ENCODE measurements at places on chromosomes 6 and 20.

- DNase-seq = no peak
These were observed 164.7 kb upstream of the CENPW start for GRCh38 chr6:126175251-126175650.

- no peak for DNase-seq
These were observed 813.5 kb downstream of the QKI start for GRCh38 chr6:164227952-164228522.

DNA sequence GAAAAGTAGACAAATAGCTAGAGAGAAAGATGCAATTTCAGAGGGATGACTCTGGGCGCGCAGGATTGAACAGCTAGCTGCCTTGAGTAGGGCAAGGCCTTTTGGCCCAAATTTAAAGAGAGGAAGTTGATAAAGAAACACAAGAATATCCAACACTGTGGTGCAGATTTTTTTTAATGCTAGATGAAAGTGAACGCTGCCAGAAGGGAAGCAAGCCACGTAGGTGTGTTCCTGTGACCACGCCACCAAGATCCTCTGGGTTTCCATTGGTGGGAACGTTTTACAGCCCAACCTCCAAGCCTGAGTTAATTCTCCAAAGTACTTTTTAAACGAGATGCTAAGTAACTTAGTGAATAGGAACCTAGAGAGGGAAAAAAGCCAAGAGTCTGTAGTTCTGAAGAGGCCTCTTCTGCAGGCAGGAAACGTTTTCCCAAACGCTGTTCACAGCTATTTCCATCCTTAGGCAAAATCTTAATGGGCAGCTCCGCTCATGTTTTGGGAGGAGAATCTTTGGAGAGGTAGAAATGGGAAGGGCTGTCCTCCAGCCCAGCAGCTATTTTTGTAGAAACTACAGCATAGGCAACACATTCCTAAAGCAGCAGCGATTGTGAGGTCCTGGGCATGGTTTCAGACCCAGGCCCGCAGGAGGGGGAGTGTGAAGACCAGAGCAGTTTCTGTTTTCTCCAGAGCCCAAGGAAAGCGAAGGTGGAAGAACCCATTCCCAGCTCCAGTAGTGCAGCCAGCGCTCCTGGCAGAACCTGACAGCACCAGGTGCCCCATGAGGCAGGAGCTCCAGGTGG, 8.2 kb downstream of the LY86 start:
- no peak for DNase-seq

DNA sequence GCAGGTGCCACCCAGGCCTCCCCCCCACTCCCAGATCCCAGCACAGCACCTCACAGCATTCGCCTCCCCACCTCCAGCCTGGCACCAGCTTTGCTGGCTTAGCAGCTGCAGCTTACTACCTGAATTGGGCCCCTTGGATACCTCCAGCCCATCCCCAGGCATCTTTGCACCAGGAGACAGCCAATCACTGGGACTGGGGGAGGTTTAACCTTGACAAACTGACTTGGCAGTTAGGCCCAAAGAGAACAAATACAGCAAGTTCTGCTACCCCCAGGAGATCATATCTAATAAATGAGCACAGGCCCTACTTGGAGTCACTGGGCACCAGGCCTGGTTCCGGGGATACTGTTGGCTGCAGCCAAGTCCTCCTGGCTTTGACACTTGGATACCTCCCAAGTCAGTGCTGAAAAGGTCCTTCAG, 8.8 kb downstream of the PDRG1 start:
- no peak for DNase-seq

- DNase-seq = no peak
These were observed 170.3 kb upstream of the TAB2 start for GRCh38 chr6:149147195-149147594.

GRCh38 chr6:111478749-111479148, 4.3 kb downstream of the REV3L start:
- DNase-seq = peak; percentile 73

DNA sequence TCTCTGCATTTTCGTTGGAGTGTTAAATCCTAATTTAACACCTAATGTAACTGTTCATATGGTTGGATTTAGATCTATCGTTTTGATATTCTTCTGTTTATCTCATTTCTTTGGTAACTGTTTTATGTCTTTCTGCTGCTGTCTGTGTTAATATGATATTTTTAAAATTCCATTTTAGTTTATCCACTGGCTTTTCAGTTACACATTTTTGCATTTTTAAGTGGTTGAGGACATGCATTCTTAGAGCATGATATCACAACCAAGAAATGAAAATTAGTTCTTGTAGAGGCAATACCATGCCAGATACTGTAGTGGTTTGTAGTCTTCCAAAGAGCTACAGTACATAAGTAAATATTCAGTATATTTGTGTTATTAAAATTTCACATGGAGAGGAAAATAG, 58.6 kb downstream of the LIN28B start:
- DNase-seq = no peak

DNA sequence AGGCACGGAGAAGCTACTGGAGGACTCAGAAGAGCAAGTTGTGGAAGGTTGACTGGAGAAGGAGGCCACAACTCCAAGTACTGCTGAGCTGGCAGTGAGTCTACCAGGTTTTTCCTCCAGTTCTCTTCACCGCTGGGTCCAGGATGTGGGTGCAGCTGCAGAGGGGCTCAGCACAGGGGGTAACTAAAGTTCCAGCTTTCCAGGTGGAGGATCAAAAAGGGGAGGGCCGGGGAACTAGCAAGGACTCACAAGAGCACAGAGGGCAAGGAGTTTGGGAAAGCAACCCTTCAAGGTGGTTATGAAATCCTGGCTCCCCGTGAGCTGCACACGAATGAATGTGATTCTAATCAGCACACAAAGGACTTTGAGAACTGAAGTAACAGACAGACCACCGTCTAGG, 194.2 kb upstream of the GMDS start:
- no peak for DNase-seq

- DNase-seq = no peak
These were observed 62.4 kb downstream of the TENT5A start for GRCh38 chr6:81690073-81690472.

- DNase-seq = no peak
These were observed 31.6 kb upstream of the LAMA4 start for GRCh38 chr6:112286010-112286409.

DNA sequence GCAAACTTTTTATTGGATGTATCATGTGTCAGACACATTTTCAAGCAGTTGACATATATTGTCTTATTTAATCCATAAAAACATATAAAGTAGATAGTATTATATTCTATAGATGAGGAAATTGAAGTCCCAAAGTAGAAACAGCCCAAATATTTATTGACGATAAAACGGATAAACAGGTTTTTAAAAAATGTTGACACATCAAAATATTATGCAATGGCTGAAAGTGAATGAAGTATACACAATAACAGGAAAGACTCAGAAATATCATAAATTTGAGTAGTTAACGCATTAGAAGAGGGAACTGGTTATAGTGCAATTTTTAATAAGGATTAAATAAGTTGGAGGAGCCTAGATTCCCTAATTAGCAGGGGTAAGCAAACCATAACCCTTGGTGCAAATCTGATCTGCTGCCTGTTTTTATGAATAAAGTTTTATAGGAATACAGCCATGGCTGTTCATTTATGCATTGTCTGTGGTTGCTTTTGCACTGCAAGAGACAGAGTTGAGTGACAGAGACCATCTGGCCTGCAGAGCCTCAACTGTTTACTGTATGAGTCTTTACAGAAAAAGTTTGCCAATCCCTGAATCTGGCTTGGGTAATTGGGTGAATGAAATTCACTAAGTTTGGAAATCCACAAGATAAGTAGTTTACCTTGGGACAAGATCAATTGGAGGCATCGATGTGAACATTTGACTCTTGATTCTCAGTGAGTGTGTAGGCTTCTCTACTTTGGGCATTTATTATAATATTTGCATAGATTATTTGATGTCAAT, 50.6 kb upstream of the EXOC2 start:
- no peak for DNase-seq

- DNase-seq = peak; percentile 22
These were observed 26.5 kb upstream of the ZFAND3 start for GRCh38 chr6:37793067-37793466.

GRCh38 chr6:117346142-117346930, 79.4 kb downstream of the ROS1 start:
- no peak for DNase-seq

DNA sequence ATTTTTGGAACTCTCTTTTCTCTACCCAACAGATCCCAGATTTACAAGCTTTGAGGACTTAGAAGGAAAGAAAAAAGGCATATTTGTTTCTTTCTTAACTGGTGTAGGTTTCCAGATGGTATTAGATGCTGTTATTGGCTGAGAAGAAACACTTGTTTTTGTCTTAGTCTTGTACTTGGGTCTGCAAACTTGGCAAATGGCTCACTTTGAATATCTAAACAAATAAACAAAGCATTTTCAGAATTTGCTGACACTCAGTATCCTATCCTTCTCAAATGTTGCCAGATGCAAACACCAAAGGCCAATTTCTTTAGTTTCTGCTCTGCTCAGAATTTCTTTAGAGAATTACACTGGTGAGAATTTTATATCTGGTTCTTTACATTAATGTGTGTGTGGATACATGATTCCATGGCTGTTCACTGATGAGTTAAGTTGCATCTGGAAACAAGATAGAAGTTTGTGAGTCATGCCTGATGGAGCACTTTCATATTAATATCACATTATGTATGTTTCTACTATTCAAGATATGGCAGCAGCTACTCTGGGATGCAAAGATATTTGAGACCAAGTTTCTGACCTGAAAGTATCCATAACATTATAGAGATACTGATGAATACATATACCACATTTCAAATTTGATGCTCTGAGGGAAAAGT, 43.7 kb upstream of the CEP162 start:
- DNase-seq = no peak

DNA sequence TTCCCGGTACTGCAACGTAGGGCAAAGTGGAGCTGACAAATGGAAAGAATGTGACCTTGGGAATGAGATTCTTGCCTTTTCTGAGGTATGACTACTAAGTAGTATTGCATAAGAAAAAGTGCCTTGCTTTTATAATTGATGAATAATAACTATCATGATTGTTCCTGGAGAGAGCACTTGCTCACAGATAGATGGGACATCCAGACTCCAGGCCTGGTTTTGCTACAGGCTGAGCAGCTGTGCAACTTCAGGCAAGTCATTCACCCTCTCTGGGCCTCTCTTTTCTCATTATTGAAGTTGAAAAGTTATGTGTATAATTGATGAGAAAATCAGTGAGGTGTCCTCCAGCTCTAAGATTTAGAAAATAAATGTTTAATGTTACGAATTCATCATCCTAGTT, 53.6 kb upstream of the MBOAT1 start:
- DNase-seq = no peak

DNA sequence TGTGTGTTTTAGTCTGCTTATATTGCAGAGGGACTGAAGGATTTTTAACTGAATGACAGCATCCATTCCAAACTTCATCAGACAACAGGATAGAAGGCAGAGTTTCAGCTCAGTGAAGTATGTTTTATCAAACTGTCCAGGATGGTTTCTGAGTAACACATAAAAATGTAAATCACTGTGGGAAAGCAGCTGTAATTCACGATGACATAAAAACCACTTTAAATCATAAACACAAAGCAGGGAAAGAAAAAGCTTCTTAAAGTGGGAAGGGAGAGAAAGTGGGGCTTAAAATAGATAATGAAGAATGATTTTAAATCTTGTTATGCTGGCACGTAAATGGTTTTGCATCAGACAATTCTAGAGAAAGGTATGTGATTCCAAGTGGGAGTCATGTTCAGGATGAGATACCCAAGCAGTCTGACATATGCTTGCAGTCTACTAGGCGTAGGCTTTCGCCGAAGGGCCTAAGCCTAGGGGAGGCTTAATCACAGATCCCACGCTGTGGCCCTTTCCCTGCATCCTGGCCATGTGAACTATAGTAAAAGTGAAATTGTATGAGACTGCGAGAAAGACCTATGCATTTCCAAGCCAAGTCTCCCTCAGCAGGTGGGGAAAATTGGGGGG, 610.6 kb downstream of the PRKN start:
- no peak for DNase-seq

DNA sequence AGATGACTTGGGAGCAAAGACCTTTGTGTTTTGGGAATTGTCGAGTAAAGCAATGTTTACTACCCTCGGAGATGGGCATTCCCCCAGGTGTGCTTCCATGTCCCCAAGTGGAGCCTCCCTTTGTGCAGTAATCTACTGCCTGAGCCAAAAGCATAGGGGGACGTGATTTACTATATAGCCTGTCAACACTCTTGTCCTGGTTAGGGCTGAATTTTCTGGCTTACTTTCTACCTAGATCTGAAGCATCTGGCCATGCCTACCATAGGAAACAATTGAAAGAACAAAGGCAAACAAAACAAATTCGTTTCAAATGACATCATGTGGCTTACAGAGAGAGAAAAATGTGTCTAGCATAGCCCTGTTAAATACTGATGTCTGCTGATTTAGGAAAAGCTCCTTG, 350.6 kb downstream of the SAMD5 start:
- DNase-seq = no peak

DNA sequence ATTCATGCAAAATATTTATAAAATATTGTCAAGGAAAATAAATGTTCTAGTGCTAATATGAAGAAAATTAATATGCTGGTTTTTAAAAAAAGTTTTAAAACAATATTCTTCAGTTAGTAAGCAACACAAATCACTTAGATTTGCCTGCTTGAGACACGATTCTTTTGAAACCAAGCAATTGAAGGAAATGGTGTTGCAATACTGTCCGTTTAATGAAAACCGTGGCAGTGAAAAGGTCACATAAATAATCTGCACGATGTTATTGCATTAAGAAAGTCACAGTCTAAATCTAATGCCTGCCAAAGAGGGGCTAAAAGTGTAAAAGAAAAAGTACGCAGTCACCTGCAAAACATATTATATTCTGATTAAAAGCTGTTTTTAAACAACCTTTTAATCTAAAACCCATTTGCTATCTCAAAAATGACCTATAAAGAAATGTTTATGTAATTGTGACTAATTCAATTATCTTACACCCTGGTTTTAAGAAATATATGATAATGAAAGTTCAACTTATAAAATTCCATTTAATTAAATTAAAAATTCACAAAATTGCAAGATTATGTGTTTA, 143.0 kb downstream of the GMDS start:
- DNase-seq = no peak

- DNase-seq = no peak
These were observed 42.3 kb downstream of the STK4 start for GRCh38 chr20:45008521-45009049.

DNA sequence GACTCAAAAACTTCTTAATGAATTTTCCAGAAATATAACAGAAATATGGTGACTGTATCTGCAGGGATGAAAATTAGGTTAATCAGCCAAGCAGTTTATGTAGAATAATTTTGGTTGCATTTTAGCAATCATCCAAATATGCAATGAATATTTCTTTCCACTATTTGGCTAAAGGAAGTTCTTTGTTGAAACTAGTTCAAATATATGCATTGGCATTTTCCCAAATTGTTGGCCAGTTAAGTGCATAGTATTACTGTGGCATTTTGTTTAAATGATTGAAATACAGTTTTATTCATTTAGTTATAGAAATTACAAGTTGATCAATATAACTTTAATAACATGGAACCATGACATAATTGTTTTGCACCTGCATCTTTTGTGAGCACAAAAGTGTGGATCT, 115.5 kb downstream of the DOK5 start:
- no peak for DNase-seq

- DNase-seq = no peak
These were observed 756.5 kb upstream of the DEFB115 start for GRCh38 chr20:30500829-30501440.

- DNase-seq = no peak
These were observed 12.7 kb upstream of the ME1 start for GRCh38 chr6:83443516-83443915.

All from suppressor macrophage treated with lipopolysaccharide for 1 hour (primary cell).